Hematopoietic multipotent progenitor cell treated with erythropoietin and hydrocortisone succinate and interleukin-3 and kit ligand, for 8 days (in vitro differentiated cells): ENCODE measurements at places on chromosomes 6 and 20.

- DNase-seq, result no peak
Observed at GRCh38 chr20:63322146-63322932, 29.4 kb downstream of the COL20A1 start.

DNA sequence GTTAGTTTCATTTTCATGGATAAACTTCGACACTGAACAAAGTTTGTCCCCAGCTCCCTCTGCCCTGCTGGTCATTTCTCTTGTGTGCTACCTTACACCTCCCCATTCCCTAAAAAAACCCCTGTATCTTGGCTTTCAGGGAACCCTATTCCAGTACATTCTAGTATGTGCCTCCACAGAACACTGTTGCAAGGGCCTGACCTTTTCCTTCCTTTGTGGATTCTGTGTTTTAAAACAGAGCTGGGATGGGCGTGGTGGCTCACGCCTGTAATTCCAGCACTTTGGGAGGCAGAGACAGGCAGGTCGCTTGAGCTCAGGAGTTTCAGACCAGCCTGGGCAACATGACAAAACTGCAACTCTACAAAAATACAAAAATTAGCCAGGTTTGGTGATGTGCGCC lies 20.6 kb upstream of the QKI start:
- no peak for DNase-seq

GRCh38 chr20:59428441-59429205 lies 128.2 kb downstream of the EDN3 start:
- DNase-seq, result no peak

DNA sequence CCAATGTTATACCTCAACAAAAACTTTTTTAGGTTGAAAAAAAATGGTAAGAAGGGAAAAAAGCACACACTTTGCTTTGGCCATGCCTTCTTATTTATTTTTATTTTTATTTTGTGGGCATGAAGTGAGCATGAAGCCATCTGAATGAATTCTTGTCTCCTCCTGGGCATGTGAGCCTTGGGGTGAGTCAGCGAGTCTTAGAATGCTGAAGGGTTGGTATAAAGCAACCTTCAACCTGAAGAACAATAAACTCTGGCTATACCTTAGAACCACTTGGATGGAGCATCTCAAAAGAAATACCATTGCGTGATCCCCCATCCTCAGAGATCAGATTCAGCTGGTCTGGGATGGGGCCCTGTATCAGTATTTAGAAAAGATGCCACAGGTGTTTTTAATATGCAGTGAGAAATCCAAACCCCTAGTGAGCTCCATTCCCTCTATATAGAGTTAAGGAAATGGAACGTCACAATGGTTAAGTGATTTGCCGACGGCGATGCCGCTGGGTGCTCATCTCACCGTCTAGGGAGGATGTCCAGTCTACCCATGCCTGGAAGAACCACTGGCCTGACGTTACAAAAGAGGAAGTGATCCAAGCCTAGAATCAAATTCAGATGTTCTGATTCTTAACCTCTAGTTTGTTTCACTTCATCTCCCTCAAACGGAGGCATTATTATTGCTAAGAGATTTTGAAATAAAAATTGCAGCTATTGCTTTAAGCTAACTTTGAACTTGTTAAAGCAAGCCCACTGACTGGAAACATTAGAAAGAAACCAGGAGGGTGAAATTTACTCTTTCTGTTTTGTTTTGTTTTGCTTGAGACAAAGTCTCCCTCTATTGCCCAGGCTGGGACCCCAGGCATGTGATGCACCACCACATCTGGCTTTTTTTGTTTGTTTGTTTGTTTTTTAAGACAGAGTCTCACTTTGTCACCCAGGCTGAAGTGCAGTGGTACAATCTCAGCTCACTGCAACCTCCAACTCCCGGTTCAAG lies 67.1 kb downstream of the EDN1 start:
- no peak for DNase-seq

DNA sequence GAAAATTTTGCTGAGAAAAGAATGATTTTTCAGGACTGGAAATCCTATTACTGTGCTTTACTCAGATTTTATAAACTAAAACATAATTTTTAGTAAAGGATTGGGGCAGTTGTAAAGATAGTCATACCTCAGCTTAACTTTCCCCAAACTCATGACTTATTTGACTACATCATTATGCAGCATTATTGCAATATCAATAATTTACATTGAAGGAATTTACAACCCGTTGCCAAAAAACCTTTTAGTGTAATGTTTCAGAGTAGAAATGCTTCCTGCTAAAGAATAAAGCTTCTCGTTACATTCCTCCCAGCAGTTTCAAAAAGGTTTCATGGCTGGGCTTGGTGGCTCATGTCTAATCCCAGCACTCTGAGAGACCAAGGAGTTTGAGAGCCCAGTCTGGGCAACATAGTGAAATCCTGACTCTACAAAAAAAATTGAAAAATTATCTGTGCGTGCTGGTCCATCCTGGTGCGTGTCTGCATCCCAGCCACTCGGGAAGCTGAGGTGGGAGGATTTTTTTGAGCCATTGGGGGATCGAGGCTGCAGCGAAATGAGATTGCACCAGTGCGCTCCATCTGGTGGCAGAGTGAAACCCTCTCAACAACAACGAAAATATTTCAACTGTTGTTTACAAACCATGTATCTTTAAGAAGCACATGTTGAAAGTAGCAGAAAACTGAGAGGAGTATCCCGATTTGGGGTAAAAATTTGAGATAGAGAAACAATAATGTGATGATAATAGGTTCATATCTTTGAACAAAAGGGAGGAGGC lies 4.4 kb downstream of the AMD1 start:
- peak; percentile 68 for DNase-seq
